ENCODE measurements at places on chromosomes 6 and 20. TPM values are rescaled to one million over a fixed set of nuclear protein-coding genes. Genes with fewer than 3 reads are reported as not detected.

TMEM244 gene
- 1.7 TPM for polyA plus RNA-seq

CEBPB gene
- 13.1 TPM for polyA plus RNA-seq

ACAT2 gene
- 38.8 TPM for polyA plus RNA-seq

STMND1 gene
- not detected for polyA plus RNA-seq

HCRTR2 gene
- not detected for polyA plus RNA-seq

CPNE5 gene
- polyA plus RNA-seq, result 0.14 TPM

OPRM1 gene
- polyA plus RNA-seq, result not detected

EDN3 gene
- polyA plus RNA-seq, result not detected

TPBG gene
- polyA plus RNA-seq, result not detected

ISM1 gene
- polyA plus RNA-seq, result 0.49 TPM

COL19A1 gene
- not detected for polyA plus RNA-seq

FAM217A gene
- polyA plus RNA-seq, result 0.08 TPM

CASS4 gene
- 5.5 TPM for polyA plus RNA-seq

SPATA25 gene
- polyA plus RNA-seq, result 0.24 TPM

VGLL2 gene
- not detected for polyA plus RNA-seq

BPI gene
- polyA plus RNA-seq, result not detected

FERMT1 gene
- not detected for polyA plus RNA-seq

SRMS gene
- polyA plus RNA-seq, result not detected

FAM8A1 gene
- 4.8 TPM for polyA plus RNA-seq

OR2B2 gene
- not detected for polyA plus RNA-seq

UBD gene
- not detected for polyA plus RNA-seq

OR2H1 gene
- polyA plus RNA-seq, result not detected

HUS1B gene
- 0.58 TPM for polyA plus RNA-seq

RCAN2 gene
- polyA plus RNA-seq, result not detected

COQ3 gene
- 12.0 TPM for polyA plus RNA-seq

CLDN20 gene
- not detected for polyA plus RNA-seq

OR12D3 gene
- polyA plus RNA-seq, result not detected

OR10C1 gene
- not detected for polyA plus RNA-seq

MYLK4 gene
- polyA plus RNA-seq, result 0.02 TPM

HEY2 gene
- polyA plus RNA-seq, result 0.32 TPM

PAK5 gene
- not detected for polyA plus RNA-seq

SNX3 gene
- polyA plus RNA-seq, result 163 TPM

PTPRT gene
- polyA plus RNA-seq, result not detected

ARMC2 gene
- 2.8 TPM for polyA plus RNA-seq

CCN5 gene
- not detected for polyA plus RNA-seq

TSHZ2 gene
- 0.63 TPM for polyA plus RNA-seq

KHDRBS2 gene
- polyA plus RNA-seq, result not detected

Data from naive thymus-derived CD8-positive, alpha-beta T cell (primary cell).